ENCODE measurements at places on chromosomes 4 and X.

GRCh38 chrX:109389917-109390316 is 92.0 kb downstream of the GUCY2F start:
- DNase-seq: no peak

GRCh38 chr4:28427306-28428085 is 1566.9 kb downstream of the STIM2 start:
- no peak for DNase-seq

- no peak for DNase-seq
These were observed 153.5 kb downstream of the CAMK2D start for GRCh38 chr4:113607998-113608397.

- DNase-seq: no peak
These were observed 408.1 kb downstream of the DCAF12L2 start for GRCh38 chrX:125757794-125758564.

DNA sequence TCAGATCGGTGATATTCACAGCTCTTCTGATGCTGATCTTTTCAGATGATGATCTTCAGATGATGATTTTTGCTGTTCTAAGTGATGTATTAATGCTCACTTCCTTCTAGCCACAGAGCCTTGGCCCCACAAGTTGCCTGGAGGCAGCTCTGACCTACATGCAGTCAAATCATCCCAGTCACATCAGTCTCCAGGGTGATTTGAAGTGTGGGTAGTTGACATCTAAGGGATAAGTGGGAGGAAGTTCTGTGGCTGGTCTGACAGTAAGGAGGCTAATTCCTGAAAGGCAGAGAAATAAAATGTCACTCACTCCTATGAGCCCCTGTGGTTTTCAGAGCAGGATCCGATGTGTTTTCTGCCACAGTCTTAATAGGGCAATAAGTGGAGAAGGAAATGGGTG is 79.8 kb upstream of the RPL34 start:
- no peak for DNase-seq

DNA sequence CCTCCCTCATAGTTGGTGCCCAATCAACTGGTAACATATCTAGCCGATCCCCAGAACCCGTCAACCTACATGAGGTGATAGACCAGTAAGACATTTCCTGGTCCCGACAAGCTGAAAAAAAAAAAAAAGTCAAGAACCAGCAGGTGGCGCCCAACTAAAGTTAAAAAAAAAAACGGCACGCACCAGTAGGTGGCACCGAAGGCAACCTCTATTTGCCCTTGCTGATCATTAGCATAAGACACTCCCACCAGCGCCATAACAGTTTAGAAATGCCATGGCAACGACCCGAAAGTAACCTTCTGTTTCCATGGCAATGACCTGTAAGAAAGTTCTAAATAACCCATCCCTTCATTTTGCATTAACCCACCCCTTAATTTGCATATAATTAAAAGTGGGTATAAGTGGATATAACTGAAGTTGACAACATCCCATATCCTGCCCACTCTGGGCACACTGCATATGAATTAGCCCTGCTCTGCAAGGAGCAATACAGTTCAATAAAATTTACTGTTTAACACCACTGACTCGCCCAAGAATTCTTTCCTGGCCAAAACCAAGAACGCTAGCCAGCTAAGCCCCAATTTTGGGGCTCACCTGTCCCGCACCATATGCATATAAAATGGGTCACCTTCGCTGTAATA is 83.9 kb upstream of the SPANXB1 start:
- no peak for DNase-seq

DNA sequence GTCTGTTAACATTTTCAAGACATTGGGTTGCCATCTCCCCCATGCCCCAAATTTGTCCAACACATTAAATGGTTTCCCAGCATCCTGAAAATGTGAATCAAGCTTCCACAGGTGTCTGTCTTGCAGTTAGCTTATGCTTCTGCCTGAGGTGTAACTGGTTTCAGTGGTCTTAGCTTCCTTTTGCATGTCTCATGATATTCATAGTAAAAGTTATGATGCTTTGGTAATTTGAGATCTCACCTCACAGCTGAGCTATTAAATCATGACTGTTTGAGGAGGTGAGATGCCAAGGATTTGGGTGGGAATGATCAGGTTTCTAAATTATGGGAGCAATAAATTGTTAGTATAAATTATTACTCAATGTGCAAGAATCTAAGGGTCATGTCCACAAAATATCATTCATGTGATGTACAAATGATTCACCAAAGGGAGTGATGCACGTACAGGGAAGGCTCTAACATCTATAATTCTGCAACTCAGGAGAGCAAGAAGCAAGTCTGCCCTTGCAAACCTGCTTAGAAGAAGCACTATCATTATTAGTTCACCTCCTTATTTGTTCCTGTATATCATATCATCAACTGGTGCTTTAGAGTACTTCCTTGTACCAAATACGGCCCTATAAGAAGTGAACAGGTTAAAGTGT is 17.1 kb upstream of the RAI2 start:
- DNase-seq: no peak

DNA sequence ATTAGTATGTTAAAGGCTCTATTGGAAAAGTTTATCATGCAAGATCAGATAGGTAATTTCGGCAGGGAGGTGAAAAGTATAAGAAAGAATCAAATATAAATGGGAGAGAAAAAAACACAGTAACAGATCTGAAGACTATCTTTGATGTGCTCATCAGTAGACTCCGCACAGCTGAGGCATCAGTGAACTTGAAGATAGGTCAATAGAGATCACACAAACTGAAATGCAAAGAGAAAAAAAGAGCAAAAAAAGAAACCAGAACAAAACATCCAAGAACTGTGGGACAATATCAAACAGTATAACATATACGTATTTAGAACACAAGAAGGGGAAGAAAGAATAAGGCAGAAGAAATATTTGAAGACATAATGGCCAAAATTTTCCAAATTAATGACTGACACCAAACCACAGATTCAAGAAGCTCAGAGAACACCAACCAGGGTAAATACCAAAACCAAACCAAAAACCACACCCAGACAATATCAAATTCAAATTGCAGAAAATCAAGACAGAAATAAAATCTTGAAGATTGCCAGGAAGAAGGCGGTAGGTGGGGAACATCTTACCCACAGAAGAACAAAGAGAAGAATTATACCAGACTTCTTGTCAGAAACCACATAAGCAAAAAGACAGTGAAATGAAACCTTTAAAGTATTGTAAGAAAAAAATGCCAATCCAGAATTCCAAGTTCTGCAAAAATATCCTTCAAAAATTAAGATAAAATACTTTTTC is 29.1 kb downstream of the PFKFB1 start:
- no peak for DNase-seq

GRCh38 chrX:36443007-36443406 is 523.5 kb downstream of the CFAP47 start:
- no peak for DNase-seq

DNA sequence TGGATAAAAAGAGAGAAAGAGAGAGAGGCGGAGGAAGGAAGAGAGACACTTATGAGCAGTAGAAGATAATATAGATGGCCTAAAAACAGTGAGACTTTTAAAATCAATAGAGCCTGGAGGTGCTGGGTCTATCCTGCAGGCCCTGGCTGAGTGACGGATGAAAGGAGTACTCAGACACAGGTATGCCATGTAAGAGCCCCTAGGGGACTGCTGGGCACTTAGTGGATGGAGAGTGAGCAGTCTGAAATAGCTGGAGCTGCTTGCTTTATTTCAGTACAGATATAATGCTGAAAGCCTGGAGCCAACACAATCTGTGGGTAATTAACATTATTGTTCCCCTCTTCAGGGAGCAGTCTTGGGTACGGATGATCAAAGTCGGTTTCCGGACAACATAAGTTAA is 578.6 kb downstream of the SPOCK3 start:
- no peak for DNase-seq

GRCh38 chrX:22110729-22111494 is 78.8 kb downstream of the PHEX start:
- no peak for DNase-seq

- DNase-seq: no peak
These were observed 737.5 kb upstream of the NDST4 start for GRCh38 chr4:115850799-115851509.

DNA sequence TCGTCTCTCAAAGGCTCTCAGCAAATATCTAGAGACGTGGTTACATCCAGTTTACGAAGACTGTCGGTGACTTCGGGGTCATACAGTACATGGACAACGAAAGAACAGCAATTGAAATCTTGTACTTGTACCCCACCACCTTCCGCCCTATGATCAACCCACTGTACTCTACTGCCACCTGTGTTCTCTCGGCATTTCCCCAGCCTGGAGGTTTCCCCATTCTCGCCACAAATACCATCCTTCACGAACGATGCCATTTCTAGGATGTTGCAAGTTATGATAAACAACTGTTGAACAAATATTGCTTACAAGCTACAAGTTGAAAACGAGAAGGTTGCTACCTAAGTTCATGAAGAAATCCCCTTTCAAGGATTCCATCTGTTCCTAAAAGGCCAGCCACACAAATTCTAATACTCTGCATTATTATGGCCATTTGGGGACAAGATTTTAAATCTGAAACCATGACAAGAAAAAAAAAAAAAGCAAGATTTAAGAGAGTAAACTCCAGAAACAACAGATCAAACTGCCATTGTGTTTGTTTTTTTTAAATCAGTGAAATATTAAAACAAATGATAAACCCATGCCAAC is 1.6 kb downstream of the APBB2 start:
- no peak for DNase-seq

GRCh38 chr4:141335166-141335565 is 114.5 kb downstream of the ZNF330 start:
- DNase-seq: no peak

- DNase-seq: no peak
These were observed 19.3 kb downstream of the PRSS48 start for GRCh38 chr4:151296227-151296626.

DNA sequence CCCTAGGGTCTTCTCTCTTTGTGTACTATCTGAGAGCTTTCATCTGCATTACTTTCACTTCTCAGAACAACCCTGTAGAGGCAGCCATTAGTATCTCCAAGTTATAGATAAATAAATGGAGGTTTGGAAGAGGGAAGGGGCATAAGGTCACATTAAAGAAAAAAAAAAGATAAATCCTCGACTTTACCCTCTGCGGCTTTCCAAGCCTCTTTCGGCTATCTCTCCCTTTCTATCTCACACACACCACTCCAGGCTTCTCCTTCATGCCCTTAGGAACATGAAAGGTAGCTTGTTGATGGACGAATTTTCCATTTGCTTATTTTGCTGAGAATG is 660 bp upstream of the ARHGEF9 start:
- DNase-seq: no peak

GRCh38 chr4:27318740-27319139 is 458.1 kb downstream of the STIM2 start:
- no peak for DNase-seq

DNA sequence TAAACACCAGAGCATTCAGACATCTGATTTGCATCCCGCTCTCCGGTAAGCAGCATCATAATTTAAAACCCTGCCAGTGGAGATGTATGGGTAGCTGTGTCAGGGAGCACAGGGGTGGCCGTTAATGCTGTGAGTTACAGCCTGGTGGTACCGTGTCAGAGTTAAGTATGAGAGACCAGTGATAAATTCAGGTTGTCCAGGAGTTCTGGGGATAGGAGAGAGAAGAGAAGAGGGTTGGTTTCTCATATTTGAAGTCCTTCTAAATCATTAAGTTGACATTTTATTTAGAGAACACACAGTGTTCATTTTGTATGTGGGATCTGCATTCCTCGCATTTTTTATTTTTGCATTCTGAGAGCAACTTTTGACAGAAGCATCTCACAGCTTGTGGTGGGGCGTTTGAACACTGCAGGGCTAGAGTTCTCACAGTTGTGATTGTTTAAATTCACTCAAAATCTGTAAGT is 157.6 kb downstream of the DCLK2 start:
- no peak for DNase-seq

DNA sequence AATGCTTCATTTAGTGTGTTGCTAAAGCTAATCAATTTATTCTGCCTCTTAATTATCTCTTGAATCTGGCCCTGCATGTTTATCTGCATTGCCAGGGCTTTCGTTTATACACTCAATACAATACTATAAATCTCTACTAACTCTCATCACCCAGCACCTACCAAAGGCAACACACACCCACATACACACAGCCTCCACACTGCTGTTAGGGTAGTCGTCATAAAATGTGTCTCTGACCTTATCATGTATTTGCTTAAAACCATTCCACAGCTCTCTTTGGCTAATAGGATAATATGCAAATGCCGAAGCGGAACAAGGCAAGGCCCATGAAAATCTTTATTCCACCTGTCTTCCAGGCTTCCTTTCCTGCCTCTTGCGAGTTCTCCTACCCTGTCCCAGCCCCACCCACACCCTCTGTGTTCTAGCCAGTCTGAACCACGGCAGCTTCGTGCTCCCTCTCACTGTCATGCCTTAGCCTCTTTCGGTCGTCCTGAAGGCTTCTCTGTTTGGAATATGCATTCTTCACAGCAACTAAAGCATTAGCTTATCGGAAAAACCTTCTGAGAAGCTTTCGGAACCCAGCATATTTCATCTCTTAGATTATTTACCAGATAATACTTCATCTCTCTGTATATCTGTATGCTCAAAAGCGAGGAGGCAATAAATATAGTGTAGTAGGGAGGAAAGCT is 333.5 kb downstream of the TENM3 start:
- no peak for DNase-seq

DNA sequence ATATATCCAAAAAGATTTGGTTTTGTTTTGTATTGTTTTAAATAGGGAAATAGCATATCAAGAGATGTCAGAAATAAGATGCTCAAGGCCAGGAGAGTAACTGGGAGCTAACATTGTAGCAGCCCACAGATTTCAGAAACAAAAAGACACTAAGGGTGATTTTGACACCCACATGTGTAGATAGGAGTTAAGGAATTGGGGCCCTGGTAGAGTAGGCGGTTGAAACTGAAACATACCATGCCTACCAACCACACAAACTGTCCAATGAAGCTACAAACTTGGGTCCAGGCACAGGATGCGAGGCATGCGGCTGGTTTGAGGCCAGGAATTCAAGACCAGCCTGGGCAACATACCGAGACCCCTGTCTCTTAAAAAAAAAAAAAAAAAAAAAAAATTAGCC is 6.3 kb upstream of the HSPA4L start:
- no peak for DNase-seq

- DNase-seq: no peak
These were observed 640.8 kb downstream of the TRIML1 start for GRCh38 chr4:188780028-188780427.

DNA sequence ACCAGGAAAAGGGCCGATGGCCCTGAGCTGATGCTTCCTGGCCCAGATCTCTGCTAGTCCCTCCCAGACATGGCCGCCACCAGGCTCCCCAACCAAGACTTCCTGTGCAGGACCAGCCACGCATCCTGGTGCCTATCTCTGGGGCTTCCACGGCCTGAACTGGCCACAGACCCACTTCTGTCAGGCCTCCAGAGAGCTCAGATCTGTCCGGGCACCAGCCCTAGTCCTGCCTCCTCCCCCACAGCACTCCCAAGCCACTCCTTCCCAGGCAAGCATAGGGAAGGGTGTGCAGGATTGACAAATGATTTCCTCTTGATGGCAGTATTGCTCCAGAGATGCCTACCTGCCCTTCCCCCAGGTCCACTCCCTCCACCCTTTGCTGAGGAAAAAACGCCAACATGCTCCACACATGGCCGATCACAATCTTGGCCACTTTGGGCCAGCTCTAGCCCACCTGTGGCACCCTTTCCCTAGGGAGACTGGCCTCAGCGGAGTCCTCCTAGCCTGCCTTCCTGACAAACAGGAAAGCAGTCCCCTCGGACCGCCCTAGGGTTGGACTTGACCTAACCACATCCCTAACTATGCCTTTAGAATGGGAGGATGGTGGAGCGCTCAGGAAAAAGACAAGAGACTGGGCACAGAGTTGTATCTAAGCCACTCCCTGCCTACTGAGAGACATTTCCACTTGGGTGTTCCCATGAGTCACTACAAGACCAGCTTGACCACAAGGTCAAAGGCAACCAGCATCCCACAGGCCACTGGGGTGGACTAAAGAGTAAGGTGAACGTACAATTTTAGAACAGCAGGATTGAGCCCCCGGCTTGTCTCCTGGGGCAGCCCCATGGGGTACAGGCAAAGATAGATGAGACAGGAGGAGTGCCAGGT is 277.5 kb upstream of the AGTR2 start:
- no peak for DNase-seq

All from GM12892 (cell line).